ENCODE measurements at places on chromosomes 1 and 21. TPM values are rescaled to one million over a fixed set of nuclear protein-coding genes. Genes with fewer than 3 reads are reported as not detected.

DNA sequence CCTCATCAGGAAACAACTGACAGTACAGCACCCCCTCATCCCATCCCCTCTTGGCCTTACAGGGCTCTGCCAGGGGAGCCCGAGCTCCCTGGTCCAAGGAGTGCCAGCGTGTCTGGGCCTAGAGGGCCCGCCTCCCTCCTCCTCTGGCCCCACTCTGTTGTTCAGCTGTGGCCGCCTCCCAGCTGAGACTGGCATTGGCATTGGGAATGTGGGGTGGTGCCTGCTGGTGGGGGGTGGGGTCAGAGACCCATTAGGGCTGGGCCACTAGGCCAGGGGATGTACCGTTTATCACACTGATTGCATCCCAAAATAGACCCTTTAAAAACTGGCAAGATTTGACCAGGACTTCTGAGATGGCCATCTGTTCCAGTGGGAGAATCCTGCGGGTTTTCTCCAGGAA is 1.4 kb downstream of the LDLRAP1 start:
- no peak for DNase-seq

Gene ATP1B1
- 40.2 TPM for total RNA-seq

- no peak for DNase-seq
Observed at GRCh38 chr1:50422675-50422945, 633 bp downstream of the DMRTA2 start.

GRCh38 chr21:30337772-30338171 is 278 bp upstream of the KRTAP27-1 start:
- DNase-seq: no peak

Gene HNRNPR
- total RNA-seq: 130 TPM

GRCh38 chr1:87760155-87760554 is 431.5 kb downstream of the LMO4 start:
- no peak for DNase-seq

Gene SERPINC1
- not detected for total RNA-seq

DNA sequence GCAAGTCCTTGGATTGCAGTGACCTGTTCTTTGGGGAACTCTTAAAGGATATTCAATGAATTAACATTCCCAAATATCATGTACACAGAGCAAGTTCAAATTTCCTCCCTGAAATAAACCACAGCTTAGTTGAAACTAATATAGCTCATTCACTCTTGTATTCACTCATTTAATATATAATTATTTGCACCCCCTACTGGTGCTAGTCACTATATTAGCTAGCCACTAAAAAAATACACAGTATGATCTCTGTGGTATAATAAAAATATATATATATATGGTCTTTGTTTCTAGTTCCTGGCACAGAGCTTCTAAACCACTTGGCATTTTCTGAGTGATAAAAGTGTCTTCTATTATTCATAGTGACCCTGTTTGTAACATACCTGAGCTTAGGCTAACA is 177.3 kb upstream of the LYPLAL1 start:
- no peak for DNase-seq

Gene ACAP3
- total RNA-seq: 17.4 TPM

- no peak for DNase-seq
Observed at GRCh38 chr1:43129426-43129825, 42.7 kb downstream of the EBNA1BP2 start.

Gene NEGR1
- 12.4 TPM for total RNA-seq

Measured in pulmonary artery endothelial cell (primary cell).